ENCODE measurements at places on chromosomes 4 and X.
A peak's percentile ranks its signal among the peaks of the same experiment; 100 is the strongest.

GRCh38 chr4:36325499-36325898, 44.1 kb downstream of the DTHD1 start:
- no peak for DNase-seq

GRCh38 chr4:152643153-152644035, 36.4 kb downstream of the TMEM154 start:
- no peak for DNase-seq

- no peak for DNase-seq
These were observed 62.4 kb downstream of the TMEM165 start for GRCh38 chr4:55458164-55458563.

- DNase-seq, result no peak
These were observed 33.7 kb downstream of the GASK1B start for GRCh38 chr4:158139086-158139485.

DNA sequence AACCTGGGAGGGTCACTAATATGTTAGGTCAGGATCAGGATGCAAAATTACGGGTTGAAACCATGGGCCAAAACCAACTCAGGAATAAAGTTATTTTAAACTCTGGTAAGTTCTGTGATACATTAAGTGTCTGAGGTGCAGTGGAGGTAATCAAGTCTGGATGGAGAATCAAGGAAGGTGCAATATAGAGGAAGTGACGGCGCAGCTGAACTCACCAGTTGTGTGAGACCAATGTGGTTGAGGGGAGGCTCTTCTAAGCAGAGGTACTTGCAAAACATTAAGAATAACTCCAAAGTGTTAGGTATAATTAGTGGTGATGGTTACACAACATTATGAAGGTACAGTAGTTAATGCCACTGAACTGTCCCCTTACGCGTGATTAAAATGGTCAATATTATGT, 19.7 kb downstream of the GAB3 start:
- no peak for DNase-seq

DNA sequence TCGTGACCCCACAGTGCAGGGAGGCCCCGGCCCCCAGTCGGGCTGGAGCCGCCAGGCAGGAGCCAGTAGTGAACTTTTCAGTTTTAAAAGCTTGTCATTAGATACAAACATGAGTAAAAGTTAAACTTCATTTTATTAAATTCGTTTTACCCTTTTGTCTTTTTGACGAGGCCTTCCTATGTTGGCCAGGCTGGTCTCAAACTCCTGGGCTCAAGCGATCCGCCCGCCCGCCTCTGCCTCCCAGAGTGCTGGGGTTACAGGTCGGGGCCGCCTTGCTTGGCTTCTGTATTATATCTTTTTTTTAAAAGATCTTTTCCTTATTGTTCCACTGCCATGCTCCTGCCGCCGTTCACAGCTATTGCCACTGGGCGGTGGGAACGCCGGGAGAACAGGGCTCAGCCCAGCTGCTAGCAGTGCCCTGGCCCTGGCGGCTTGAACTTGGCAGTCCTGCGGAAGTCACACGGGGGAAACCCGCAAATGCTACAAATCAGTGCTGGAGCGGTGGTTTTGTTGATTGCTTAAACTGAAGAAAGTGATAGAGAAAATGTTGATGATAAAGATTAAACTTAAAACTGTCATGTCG, 968 bp upstream of the NELFA start:
- DNase-seq, result peak; percentile 73

DNA sequence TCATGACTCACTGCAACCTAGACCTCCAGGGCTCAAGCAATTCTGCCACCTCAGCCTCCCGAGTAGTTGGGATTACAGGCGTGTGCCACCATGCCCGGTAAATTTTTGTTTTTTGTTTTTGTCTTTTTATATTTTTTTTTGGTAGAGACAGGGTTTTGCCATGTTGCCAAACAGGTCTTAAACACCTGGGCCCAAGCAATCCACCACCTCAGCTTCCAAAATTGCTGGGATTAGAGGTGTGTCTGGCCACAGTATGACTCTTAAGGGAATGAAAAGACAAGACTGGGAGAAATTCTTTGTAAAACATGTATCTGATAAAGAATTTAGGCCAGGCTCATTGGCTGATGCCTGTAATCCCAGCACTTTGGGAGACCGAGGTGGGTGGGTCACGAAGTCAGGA, 29.2 kb upstream of the PDGFRA start:
- no peak for DNase-seq

GRCh38 chr4:61070269-61070668, 129.9 kb upstream of the ADGRL3 start:
- DNase-seq, result no peak

GRCh38 chr4:93788712-93789111, 39.8 kb upstream of the ATOH1 start:
- no peak for DNase-seq

GRCh38 chr4:170651786-170652185, 562.0 kb upstream of the AADAT start:
- no peak for DNase-seq

GRCh38 chr4:151689211-151689991, 71.4 kb downstream of the GATB start:
- DNase-seq, result no peak

DNA sequence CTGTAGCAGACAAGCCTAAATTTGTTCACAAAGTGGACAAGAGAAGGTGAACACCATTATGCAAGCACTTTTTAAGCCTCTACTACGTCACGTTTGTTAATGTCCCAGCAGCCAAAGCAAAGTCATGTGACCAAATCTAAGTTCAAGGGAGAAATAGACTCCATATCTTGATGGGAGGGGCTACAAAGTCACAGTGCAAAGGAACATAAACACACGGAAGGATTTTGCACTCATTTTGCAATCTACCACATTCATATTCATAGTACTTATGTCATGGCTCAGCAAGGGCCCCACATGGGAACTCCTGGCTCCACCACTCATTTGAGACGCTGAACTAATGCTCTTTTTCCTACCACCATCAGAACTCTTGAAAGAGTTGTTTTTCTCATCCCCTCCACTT, 139.0 kb upstream of the JADE1 start:
- no peak for DNase-seq

DNA sequence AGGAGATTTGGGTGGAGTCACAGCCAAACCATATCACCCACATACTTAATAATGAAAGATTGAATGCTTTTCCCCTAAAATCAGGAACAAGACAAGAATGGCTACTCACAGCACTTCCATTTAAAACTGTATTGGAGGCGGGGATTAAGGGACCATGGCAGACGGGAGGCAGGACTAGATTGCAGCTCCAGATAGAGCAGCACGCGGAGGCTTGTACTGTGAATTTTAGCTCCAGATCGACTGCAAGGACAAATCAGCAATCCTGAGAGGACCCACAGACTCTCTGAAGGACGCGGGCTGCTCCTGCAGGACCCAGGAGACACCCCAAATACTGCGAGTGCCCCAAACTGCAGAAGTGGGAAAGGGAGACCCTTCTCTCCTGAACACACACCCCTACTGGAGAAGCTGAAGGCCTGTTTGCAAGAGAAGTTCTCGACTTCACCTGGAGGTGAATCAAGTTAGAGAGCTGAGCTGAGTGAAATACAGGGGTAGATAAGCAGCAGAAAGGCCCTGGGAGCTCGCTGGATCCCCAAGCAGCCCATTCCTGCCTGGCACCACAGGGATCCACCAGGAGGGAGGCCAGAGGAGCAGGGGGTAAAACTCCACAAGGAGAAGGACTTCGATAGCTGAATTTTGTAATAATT, 207.4 kb upstream of the INTU start:
- no peak for DNase-seq

DNA sequence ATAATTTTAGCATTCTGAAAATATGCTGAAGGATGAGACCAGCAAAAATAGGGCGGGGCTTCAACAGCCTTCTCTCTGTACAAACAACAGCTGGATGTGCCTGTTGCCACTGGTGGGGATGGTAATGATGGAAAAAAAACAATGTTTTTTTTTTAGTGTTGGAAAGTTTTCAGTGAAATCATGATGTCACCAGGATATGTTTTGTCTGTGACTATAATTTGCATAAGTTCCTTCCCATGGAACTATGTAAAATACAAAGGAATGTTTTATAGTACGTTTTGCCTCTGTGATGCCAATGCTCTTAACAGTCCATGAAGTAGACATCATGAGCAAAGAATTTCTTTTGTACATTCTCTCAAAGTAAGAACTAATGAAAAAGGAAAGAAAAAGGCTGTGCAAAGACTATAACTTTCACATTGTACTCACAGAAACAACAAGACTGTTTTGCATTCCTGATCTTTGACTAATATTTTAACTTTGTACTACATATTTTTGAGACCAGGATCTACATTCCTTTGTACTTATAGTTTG, 589.7 kb downstream of the SPRY1 start:
- no peak for DNase-seq

GRCh38 chrX:49230500-49231232, 2.5 kb downstream of the CACNA1F start:
- peak; percentile 25 for DNase-seq

DNA sequence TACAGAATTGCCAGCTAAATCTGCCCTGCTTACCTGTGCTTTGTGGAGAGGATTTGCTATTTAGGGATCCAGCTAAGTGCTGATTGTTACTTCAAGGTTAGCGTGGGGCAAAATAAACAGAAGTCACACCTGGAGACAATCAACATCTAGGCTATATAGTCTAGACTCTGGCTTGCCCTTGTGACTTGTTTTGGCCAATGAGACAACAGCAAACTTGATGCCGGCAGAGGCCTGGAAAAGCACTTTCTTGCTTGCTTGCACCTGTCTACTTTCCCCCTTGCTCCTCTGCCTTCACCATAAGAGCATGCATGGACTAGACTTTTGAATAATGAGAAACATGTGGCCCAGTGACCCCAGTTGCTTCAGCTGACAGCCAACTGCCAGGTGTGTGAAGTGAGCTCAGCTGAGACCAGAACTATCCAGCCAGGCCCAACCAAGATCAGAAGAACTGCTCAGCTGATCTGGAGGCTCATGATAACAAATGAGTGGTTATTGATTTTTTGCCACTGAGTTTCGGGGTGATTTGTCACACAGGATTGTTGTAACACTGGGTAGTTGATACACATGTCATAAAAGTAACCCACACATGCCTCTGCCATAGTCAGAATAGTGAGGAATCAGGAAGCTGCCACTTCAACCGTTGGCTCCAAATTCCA, 164.4 kb downstream of the RBMX2 start:
- no peak for DNase-seq

GRCh38 chr4:70839589-70840093, at the start of gene GRSF1:
GRSF1 (minus strand) TSS chr4:70839890; CDS start chr4:70839827, 63 bp downstream.
- DNase-seq, result peak; percentile 82

DNA sequence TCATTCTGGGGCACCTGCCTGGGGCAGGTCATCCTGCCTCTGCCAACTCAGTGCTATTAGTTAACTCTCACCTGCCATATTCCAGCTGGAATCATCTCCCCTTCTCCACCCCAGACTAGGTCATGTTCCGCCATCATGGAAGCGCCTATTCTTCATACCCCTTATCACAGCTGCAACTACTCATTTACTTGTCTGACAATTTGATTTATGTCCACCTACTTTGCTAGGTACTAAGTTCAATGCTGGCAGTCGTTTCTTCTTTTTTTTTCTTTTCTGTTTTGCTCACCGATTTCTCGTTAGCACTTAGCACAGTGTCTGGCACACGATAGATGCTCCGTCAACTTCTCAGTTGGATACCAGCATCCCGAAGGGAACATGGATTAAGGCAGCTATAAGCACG, 1.1 kb upstream of the FMR1 start:
- DNase-seq, result no peak

GRCh38 chr4:41361794-41362526, 105.2 kb downstream of the UCHL1 start:
- peak; percentile 59 for DNase-seq

DNA sequence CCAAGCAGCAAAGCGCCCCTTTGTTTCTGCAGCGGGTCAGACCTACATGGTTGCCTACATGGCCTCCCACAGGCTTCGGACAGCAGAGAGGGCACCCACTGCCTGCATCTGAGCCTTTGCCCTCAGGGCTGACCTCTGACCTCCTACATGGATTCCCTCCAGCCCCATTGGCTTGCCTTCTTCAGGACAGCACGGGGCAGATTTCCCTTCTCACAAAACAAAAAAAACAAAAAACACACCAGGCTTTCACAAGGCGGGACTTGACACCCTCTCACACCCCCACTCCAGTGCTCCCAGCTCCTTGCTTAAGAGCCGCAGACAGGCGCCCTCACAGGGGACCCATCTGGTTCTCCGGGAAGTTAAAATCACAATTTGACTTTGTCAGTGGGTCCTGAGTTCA, 32.9 kb downstream of the ZFYVE28 start:
- DNase-seq, result no peak

DNA sequence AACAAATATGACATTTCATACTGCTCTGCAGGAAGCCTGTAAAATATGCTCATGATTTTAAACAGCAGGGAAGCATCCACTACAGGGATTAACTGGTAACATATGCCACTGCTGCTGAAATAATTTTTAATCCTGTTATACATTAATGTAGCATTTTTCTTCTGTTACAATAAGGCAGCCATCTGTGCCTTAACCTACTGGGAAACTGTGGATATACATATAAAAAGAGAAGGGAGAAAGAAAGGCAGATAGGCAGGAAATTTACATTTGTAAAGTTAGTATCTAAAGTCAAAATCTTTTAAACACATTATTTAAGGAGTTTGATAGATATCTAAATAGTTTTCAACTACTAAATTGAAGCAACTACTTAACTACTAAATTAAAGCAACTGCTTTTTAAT, 514.6 kb upstream of the KLHL4 start:
- no peak for DNase-seq

- DNase-seq, result no peak
These were observed 253.5 kb downstream of the PCDH10 start for GRCh38 chr4:133402616-133403015.

- no peak for DNase-seq
These were observed 16.8 kb upstream of the FAM241A start for GRCh38 chr4:112128452-112128851.

DNA sequence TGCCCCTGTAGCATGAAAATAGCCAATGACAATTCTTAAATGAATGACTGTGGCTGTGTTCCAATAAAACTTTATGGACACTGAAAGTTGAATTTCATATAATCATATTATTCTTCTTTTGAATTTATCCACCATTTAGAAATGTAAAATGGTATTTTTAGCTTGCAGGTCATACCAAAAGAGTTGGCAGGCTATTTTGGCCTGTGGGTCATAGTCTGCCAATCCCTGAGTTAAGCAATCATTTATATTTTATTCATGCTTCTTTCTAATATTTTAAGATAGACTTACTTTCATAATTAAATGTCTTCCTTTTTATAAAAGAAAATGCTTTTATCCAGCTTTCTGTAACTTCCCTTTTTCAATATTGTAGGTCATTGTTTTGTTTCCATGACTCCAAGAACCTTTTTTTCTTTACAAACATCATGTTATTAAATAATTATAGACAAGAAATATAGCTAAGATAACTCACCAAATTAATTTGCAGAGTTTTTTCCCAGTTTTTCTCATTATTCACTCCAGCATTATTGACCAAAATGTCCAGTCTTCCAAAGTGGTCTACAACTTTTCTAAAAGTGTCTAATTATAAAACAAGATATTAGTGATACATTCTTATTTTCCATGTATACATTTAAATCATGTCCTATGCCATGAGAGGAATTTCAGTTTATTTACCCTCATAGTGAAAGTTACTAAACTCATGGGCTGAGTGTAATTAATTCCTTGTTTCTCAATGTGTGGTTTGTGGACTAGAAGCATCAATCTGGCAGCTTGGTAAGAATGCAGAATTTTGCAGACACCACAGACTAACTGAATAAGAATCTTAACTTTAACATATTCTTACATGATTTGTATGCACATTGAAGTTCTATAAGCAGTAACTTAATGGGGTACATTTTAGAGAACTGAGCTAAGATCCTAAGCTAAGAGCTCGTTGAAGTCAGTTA, 4.5 kb downstream of the HPGD start:
- DNase-seq, result no peak

- no peak for DNase-seq
These were observed 229.6 kb upstream of the DIAPH2 start for GRCh38 chrX:96455078-96455477.
